ENCODE measurements at places on chromosomes 13 and 19.
A peak's percentile ranks its signal among the peaks of the same experiment; 100 is the strongest.

DNA sequence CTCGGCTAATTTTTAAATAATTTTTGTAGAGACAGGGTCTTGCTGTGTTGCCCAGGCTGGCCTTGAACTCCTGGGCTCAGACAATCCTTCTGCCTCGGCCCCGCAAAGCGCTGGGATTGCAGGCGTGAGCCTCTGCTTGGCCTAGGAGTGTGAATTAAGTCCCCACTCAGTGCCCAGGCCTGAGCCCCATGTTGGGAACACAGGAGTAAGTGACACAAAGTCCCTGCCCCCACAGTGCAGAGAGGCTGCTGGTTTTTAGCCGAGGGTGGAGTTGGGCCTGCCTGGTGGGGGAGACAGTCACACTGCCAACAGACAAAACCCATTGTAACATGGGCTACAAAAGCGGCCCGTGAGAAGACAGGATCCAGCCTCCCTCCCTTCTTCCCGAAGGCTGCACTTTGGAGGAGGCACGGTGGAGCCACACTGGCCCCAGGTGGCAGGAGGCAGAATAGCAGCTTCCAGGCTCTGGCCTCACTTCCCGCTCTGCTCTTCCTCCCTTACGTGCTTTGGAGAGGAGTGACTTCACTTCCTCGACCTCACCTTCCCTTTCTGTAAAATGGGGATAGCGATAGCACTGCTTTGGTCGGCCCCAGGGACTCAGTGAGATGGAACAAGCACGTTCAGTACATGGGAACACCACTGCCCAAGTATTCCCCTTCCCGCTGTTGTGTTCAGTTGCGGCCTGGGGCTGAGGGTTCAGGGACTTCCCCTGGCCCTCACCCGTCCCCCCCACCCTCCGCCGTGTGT, 15.2 kb upstream of the EHD2 start:
- peak; percentile 76 for DNase-seq

- DNase-seq, result no peak
Observed at GRCh38 chr13:28349371-28349770, 145.6 kb downstream of the FLT1 start.

- no peak for DNase-seq
Observed at GRCh38 chr13:60572003-60572798, 175.2 kb downstream of the TDRD3 start.

DNA sequence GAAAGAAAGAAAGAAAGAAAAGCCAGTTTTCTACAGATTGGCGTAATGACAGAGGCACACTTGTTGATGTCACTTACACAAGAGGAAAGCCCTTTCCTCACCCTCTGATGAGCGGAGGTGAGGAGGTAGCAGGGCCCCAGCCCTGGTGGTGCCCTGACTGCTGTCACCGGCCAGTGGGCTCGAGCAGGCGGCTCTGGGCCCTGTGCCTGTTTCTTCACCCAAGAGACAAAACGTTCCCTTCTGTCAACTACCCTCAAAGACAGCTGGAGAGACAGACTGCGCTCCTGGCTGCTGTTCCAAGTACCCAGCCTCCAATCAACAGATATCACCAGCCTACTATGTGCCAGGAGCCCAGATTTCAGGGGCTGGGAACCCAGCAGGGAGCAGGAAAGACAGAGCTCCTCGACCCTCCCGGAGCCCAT, 10.1 kb downstream of the EPS15L1 start:
- DNase-seq, result no peak

DNA sequence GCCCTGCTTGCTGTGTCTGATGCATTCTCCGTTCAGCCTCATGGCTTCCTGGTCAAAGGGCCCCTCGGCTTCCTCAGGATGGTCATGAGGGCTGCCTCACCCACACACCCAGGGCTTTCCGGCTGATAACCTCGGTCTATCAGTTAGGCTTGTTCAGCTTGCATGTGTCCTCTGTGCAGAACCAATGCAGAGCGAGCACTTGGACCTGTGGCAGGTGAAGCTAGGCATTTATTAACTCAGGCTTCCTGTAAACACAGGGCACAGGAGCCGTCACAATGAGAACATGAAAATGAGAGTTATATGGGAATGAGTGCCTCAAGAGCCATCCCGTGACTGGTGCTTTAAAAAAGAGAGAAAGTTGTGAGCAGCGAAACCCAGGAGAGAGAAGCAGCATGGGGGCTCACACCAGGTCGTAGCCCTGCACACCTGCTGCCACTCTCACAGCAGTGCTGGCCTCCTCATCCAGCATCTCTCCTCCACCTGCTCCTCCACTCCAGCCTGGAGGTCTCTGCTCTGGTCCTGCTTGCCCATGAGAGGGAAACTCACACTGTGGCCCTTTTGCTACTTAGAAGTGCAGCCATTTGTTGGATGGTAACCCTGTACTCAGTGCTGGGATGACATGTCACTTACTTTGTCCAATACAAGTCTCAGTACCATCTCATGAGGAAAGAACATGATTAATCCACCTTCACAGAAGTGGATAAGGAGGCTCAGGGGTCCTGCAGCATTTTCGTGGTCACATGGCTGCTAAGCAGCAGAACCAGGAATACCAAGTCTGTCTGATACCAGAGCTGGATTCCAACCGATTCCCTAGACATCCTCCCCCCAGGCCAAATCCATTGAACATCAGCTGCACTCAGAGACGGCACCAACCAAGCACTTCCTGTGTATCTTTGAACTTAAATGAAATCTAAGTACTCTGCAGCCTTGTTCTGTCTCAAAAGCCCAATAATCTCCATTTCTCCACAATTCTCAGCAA, 50.5 kb upstream of the IRS2 start:
- peak; percentile 33 for DNase-seq

DNA sequence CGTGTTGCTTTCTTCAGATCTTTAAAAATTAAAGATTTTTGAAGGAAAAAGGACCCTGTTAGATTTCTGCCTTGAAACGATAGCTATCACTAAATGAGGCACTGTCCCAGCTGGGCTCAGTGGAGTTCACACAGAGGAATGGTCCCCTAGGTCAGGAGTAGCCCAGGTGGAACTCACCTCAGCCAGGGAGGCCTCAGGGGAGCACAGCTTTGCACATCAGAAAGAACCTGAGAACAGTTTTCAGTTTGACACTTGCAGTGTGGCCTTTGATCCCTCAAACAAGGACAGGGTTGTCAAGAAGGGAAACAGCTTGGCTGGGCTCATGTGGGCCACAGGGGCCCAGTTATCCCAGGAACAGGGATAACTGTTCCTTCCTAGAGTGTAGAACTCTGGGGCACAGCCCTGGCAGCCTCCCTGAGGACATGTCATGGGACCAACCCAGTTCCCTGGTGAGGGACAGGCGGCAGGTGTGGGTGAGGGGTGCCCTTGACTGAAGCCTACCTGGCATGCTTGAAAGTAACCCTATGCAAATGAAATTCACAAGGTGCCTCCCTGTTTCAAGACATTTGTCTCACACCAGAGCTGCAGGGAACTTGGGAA, 59.4 kb downstream of the CHST8 start:
- DNase-seq, result no peak

DNA sequence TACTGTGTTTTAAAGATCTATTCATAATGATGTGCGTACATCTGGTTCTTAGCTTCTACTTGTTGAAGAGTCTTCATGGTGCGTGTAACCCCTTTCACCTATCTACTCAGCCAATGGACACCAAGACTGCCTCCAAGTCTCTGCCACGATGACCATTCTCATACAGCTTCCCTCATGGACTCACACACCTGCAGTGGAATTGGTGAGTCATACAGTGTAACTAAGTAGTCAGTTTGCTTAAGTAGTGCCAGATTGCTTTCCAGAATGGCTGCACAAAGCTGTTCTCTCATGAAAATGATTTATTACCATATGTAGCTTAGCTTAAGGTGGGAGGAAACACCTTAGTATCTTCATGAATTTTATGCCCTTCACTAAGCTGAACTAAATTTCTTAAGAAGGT, 112.3 kb downstream of the AKAP11 start:
- DNase-seq, result no peak

- DNase-seq, result no peak
Observed at GRCh38 chr19:10617409-10618121, 7.8 kb upstream of the SLC44A2 start.

DNA sequence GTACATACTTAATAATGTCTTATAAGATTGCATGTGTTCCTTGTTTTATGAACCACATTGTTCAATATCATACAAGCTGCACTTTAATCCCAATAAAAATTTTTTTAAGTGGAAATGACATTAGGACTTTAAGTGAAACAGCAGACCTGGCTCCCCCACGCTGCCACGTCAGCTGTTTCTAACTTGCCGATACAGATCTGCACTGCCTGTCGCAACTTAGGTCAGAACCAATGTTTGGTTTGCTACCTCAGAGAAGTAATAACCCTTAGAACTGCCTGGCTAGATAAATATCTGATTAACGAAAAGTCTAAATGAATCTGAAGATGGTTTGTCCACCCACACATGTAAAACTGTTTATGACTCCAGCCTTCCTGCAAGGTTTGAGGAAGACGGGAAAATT, 327.5 kb upstream of the DACH1 start:
- peak; percentile 62 for DNase-seq

GRCh38 chr19:5889288-5889971, 14.2 kb downstream of the NDUFA11 start:
- no peak for DNase-seq

DNA sequence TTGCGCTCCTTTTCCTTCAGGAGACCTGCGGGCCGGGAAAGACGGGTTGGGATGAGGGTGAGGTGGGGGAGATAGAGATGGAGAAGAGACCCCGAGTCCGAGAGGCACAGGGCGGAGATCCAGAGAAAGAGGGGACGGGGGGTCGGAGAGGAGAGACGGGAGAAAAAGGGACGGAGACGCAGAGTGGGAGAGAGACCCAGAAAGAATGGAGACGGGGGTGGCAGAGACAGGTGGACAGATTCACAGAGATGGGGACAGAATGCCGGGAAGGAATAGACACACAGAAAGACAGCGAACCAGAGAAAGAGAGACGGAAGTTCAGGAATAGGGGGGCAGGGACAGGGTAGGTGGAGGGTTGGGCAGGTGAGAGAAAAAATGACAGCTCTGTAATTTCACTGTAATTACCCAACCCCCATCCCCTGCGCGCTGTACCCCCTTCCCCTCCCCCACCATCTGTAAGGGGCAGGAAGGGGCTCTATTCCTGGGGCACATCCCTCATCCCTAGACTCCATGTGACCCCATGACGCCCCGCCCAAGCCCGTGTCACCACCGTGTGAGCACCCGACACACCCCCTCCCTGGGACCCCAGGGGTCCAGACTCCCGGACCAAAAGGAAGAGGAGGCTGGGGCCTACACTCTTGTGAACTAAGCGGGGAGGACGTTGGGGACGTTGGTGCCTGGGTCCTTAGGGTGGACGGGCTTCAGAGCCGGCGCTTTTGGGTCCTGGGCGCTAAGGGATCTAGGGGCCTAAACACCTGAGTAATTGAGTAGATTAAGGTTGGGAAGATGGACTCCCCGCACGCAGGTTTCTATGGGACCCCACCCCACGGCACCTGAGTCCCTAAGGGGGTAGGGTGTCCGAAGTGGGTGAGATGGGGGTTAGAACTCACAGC, 967 bp downstream of the DBP start:
- DNase-seq, result peak; percentile 63

Data from body of pancreas (tissue), 4 donors.